D721Med (cell line): ENCODE measurements at places on chromosomes 3 and 15.

DNA sequence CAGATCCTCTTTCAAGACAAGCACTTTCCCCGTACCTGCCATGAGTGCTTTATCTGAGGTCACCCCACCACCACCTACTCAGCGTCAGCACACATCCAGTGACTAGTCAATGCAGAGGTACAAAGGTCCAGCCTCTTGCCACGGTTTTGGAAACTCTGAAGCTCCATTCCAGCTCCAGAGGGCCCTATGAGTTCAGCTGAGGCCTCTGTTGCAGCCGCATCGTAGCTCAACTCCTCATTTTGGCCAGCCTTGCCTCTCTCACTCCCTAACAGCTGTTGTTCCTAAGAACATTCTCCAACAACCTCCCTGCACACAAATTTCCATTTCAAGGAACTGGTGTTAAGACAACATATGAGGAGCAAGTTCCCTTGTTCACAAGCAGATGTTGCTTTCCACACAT lies 405.1 kb upstream of the PROK2 start:
- DNase-seq = no peak

GRCh38 chr3:146529021-146529420 lies 15.4 kb downstream of the PLSCR1 start:
- no peak for DNase-seq

DNA sequence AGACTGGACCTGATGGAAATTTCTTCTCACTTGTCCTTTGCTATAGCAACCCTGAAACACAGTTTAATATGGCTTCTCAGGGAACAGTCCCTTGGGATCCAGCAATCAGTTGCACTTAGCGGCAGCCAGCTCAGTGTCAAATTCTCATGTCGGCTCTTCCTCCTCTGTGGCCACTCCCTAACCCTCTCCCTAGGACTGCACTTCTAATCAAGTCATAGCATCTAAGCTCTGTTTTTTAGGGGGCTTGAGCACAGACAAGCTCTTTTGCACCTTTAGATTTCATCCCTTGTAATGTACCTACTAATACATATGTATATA lies 250.5 kb upstream of the TLE3 start:
- no peak for DNase-seq

- DNase-seq = no peak
These were observed 12.8 kb upstream of the PDCD7 start for GRCh38 chr15:65146438-65146837.

- DNase-seq = no peak
These were observed 82.5 kb downstream of the PEX5L start for GRCh38 chr3:179953993-179954870.

DNA sequence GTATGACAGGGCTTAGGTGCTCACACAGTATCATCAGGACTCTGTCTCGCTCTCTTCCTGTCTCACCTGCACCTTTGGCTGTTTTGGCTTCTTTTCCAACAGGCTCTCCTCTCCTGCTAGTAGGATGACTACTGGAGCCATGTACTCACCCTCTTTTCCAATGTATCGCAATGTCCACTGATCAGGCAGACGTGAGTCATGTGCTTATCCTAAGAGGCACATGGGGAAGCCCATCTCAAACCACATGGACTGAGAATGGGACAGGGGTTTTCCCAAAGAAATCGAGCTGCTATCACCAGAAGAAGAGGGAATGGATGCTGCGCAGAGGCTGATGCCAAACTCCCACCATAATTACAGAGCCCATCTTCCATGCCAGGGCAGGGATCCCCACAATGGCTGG lies 180.6 kb downstream of the IL5RA start:
- DNase-seq = no peak

- DNase-seq = no peak
These were observed 55.1 kb downstream of the HEG1 start for GRCh38 chr3:125000661-125001060.

GRCh38 chr15:41139619-41140018 lies 23.5 kb upstream of the INO80 start:
- DNase-seq = no peak

- DNase-seq = no peak
These were observed 70.4 kb downstream of the SATB1 start for GRCh38 chr3:18354701-18355100.

DNA sequence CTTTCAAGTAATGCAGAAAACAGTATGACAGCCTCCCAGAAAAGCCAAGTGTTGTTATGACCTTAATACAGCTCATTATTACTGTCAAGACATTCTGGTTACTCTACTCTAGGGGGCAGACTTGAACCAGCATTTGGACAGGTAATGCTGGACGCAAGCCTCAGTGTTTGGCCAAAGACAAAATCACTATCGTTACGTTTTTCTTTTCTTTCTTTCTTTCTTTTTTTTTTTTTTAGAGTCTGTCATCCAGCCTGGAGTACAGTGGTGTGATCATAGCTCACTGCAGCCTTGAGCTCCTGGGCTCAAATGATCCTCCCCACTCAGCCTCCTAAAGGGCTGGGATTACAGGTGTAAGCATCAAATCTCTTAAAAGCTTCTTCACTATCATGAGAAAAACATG lies 29.4 kb upstream of the TMEM45A start:
- no peak for DNase-seq

- no peak for DNase-seq
These were observed 5.9 kb upstream of the EDEM1 start for GRCh38 chr3:5181469-5182141.
